ENCODE measurements at places on chromosomes 1 and 21. TPM values are rescaled to one million over a fixed set of nuclear protein-coding genes. Genes with fewer than 3 reads are reported as not detected.
A peak's percentile ranks its signal among the peaks of the same experiment; 100 is the strongest.

Gene TNFRSF4
- total RNA-seq, result 3.9 TPM

Gene C1orf115
- total RNA-seq, result 6.7 TPM

- DNase-seq, result no peak
These were observed 294.5 kb downstream of the VAV3 start for GRCh38 chr1:107670397-107671040.

DNA sequence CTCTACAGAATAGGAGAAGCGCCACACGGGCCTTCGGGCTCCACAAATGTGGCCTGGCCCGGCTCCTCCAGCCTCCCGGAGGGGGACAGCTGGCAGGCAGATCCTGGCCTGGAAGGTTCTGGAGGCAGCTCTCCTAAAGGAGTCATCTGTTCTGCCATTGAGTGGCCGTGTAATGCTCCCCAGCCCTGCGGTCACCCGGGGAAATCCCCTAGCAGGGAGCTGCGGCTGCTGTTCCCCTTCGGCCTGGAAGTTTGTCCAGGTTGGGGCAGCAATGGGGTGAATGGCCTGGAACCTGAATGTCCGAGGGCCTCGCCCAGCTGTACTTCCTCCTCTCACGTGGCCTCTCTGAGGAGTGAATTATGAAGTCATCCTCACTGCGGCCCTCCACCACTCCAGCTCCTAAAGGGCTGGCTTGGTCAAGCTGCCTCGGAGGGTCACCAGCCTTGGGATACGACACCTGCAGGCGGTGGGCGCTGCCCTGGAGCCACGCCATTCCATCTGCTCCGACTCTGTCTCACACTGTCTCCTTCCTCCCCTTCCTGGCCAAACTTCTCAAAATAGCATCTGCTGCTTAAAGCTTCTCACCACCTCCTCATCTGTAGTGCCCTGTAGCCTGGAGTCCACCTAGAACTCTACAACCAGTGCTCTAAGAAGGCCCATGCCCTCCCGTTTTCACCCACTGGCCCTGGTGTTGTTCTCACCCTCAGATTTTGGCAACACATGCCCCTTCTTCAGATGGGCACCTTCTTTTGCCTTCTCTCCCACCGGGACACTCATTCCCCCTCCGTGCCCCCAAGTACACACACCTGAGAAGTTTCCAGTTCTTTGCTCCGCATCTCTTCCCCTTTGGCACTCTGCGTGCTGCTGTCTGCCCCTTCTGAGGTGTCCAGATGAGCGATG, 54.4 kb upstream of the TMPRSS2 start:
- no peak for DNase-seq

- DNase-seq, result no peak
These were observed 159.0 kb upstream of the IGSF21 start for GRCh38 chr1:17948594-17948993.

GRCh38 chr1:245153081-245153551, 1.7 kb upstream of the KIF26B start:
- peak; percentile 66 for DNase-seq

- DNase-seq, result no peak
These were observed 21.2 kb upstream of the ADAR start for GRCh38 chr1:154629061-154629674.

Data from psoas muscle (tissue), 8 donors.